ENCODE measurements at places on chromosomes 7 and 10. TPM values are rescaled to one million over a fixed set of nuclear protein-coding genes. Genes with fewer than 3 reads are reported as not detected.

DNA sequence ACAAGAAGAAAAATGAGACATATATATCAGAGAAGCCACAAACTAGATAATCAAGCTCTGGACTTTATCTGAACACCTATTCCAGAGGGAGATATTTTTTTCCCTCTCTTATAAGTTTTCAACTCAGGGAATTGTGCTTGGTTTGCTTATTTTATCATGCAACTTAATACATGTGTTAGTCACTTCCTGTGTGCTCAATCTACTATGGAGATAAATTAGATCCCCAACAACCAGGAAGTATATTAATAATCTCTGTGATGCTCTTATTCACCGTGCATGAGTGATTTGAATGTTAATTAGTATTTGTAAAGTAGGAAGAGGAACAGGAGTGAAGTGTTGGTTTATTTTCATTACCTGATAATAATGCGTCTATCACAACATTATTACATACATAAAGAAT lies 38.8 kb upstream of the ZNF365 start:
- H3K27ac ChIP-seq: no peak overlapping the region
- peaks cover 11% of the 10 kb centered on the region for H3K27me3 ChIP-seq
- H3K36me3 ChIP-seq: no peaks in the 10 kb centered on the region
- peaks cover 2% of the 10 kb centered on the region for H3K4me1 ChIP-seq
- no peak overlapping the region for H3K4me3 ChIP-seq

GRCh38 chr7:4260867-4261600 lies 421.1 kb upstream of the FOXK1 start:
- no peak overlapping the region for H3K4me3 ChIP-seq
- no peak for DNase-seq
- H3K4me1 ChIP-seq: no peaks in the 10 kb centered on the region
- H3K27me3 ChIP-seq: peaks cover 14% of the 10 kb centered on the region
- no peak overlapping the region for H3K27ac ChIP-seq

GRCh38 chr7:47685712-47686376 lies 103.9 kb upstream of the TNS3 start:
- H3K27ac ChIP-seq: no peak overlapping the region
- no peak overlapping the region for H3K4me3 ChIP-seq
- no peaks in the 10 kb centered on the region for H3K36me3 ChIP-seq
- no peak for DNase-seq
- no peaks in the 10 kb centered on the region for H3K27me3 ChIP-seq
- no peaks in the 10 kb centered on the region for H3K4me1 ChIP-seq

DNA sequence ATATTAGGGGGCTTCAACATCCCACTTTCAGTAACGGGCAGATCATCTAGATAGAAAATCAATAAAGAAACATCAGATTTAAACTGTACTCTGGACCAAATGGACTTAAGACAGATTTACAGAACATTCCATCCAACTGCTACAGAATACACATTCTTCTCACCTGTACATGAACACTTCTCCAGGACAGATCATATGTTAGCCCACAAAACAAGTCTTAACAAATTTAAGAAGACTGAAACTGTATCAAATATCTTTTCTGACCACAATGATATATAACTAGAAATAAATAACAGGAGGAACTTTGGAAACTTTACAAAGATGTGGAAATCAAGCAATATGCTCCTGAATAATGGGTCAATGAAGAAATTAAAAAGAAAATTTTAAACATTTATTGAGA lies 86.7 kb downstream of the MICU1 start:
- no peaks in the 10 kb centered on the region for H3K27me3 ChIP-seq
- DNase-seq: no peak
- peaks cover 7% of the 10 kb centered on the region for H3K36me3 ChIP-seq
- no peak overlapping the region for H3K4me3 ChIP-seq

GATA3 gene
- total RNA-seq: 91.9 TPM

Data from T-helper 17 cell (primary cell).